Ascending aorta (tissue), 2 donors: ENCODE measurements at places on chromosomes 13 and 19.

GRCh38 chr19:17767559-17767958 is 16.3 kb downstream of the FCHO1 start:
- H3K36me3 ChIP-seq: no peaks in the 10 kb centered on the region
- H3K27me3 ChIP-seq: no peaks in the 10 kb centered on the region
- no peak overlapping the region for H3K27ac ChIP-seq
- H3K4me1 ChIP-seq: no peaks in the 10 kb centered on the region

- H3K4me3 ChIP-seq: no peak overlapping the region
- DNase-seq: no peak
- H3K36me3 ChIP-seq: no peaks in the 10 kb centered on the region
Observed at GRCh38 chr19:16778796-16779411, 50.3 kb upstream of the SIN3B start.

DNA sequence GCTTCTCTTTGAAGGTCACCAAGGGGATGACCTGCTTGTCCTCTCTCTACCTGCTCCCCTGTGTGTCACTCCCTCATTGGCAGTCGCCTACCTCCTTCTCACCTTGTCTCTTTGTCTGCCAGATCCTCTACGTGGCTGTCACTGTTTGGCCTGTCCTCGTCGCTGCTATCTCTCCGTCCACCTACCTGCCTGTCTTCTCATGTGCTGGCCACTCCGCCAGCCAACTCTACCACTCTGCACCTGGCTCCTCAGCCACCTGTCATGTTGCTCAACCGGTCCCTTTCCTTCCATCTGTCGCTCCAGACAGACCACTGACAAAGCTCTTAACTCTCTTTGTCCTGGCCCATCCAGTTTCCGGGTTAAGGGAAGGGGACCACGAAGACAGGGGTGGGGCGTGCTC is at the start of gene KLK12:
KLK12 (minus strand) TSS at position 299 of the 400 bp plus-strand sequence. CDS start 381 bp downstream, outside the sequence.
- no peak for DNase-seq
- no peaks in the 10 kb centered on the region for H3K36me3 ChIP-seq
- no peaks in the 10 kb centered on the region for H3K27me3 ChIP-seq
- no peak within 1 kb of the TSS for H3K27ac ChIP-seq

DNA sequence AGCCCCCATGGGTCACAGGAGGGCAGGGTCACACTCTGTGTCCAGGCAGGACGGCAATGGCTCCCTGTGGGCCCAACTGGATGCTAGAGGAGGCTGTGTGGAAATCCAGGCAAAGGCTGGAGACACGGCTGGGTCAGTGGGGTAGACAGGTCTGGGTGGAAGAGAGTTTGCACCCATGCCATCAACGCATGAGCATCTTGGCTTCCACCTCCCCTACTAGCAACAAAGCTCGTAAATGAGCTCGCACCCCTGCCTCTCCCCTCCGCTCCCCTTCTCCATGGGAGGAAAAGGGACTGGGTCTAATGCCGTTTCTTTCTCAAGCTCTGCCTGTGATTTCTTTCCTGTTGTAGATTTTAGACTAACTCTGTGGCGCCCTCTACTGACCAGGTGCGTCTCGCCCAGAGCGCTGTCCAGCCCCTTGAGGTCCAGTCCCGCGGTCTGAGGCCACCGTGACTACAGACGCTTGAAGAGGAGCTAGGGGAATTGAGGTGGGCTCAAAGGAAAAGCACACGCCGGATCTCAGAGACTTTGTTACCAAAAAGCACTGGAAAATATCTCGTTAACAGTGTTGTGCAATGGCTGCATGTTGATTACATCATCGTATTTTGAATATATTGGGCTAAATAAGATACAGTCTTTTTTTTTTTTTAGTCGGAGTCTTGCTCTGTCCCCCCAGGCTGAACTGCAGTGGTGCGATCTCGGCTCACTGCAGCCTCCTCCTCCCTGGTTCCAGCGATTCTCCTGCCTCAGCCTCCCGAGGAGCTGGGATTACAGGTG is 50.7 kb upstream of the USP29 start:
- no peak overlapping the region for H3K27ac ChIP-seq
- H3K4me3 ChIP-seq: no peak overlapping the region
- no peaks in the 10 kb centered on the region for H3K4me1 ChIP-seq
- no peaks in the 10 kb centered on the region for H3K27me3 ChIP-seq
- no peaks in the 10 kb centered on the region for H3K36me3 ChIP-seq

DNA sequence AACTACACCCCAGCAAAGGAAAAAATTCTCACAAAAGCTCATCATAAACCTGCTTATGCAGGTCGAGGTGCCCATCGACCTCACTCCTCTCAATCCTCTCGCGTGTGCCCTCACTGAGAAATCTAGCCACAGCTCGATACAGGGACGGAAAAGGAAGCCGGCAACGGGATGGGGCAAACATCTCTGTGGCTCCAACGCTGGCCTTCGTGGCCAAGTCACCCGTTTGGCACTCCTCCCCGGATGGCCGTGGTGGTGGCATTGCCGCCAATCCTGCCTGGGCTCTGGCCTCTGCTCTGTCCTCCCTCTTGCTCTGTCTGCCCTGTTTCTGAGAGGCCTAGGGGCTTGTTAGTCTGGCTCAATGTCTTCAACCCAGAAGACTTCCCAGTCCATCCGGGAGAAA is 41.2 kb downstream of the ZNF146 start:
- no peak overlapping the region for H3K4me3 ChIP-seq
- no peaks in the 10 kb centered on the region for H3K36me3 ChIP-seq
- no peaks in the 10 kb centered on the region for H3K27me3 ChIP-seq
- H3K27ac ChIP-seq: no peak overlapping the region
- no peaks in the 10 kb centered on the region for H3K4me1 ChIP-seq

- H3K4me3 ChIP-seq: no peak overlapping the region
- no peaks in the 10 kb centered on the region for H3K27me3 ChIP-seq
- DNase-seq: peak; percentile 43
- peaks cover 23% of the 10 kb centered on the region for H3K4me1 ChIP-seq
- peaks cover 22% of the 10 kb centered on the region for H3K36me3 ChIP-seq
Observed at GRCh38 chr13:32261567-32261966, 53.6 kb downstream of the ZAR1L start.

DNA sequence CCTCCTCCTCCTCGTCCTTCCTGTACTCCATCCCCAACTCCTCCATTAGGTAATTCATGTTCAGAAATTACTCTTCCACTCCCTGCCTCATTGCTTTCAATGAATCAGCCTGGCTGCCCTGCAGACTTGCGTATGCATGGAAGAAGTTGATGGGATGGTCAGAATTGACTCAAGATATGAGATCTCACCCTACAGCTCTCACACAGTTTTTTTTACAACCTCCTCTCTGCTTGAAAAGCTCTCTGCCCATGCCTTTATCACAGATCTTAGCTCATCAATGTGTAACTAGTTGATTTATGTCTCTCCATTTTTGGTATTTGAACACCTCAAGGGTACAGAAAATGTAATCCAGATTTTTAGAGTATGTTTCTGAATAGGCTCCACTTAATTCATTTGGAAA is 506.9 kb downstream of the TBC1D4 start:
- H3K4me1 ChIP-seq: no peaks in the 10 kb centered on the region
- no peak for DNase-seq
- no peak overlapping the region for H3K4me3 ChIP-seq
- no peak overlapping the region for H3K27ac ChIP-seq

GRCh38 chr19:12555456-12555930 is 4.2 kb upstream of the ZNF564 start:
- H3K4me3 ChIP-seq: no peak overlapping the region
- DNase-seq: no peak
- H3K4me1 ChIP-seq: peaks cover 5% of the 10 kb centered on the region
- no peaks in the 10 kb centered on the region for H3K27me3 ChIP-seq

GRCh38 chr19:5086230-5086629 is 117.3 kb downstream of the KDM4B start:
- H3K4me1 ChIP-seq: peaks cover 3% of the 10 kb centered on the region
- no peaks in the 10 kb centered on the region for H3K27me3 ChIP-seq
- H3K36me3 ChIP-seq: peaks cover 38% of the 10 kb centered on the region

DNA sequence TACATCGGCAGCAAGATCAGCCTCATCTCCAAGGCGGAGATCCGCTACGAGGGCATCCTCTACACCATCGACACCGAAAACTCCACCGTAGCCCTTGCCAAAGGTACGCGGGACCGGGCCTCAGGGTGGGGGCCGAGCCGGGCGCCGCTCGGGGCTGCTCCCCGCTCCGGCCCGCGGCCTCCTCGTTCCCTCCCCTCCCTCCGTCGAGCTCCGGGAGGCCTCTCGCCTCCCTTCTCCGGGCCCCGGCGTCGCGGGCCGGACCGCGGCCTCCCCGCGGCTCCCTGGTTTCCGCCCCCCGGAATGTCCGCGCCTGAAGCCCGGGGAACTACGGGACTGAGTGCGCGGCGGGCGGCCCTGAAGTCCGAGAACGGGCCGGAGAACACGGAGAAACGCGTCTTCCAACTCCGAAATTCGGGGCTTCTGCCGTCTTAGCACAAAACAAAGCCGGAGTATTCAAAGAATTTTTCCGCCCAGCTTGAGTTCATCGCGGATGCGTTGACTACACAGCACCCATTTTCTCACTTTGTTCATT is 423 bp downstream of the LSM14A start:
- H3K27ac ChIP-seq: peak overlapping the region; percentile 99
- no peak for DNase-seq
- H3K36me3 ChIP-seq: no peaks in the 10 kb centered on the region
- H3K27me3 ChIP-seq: no peaks in the 10 kb centered on the region
- peaks cover 44% of the 10 kb centered on the region for H3K4me1 ChIP-seq
- H3K4me3 ChIP-seq: peak overlapping the region; percentile 91

DNA sequence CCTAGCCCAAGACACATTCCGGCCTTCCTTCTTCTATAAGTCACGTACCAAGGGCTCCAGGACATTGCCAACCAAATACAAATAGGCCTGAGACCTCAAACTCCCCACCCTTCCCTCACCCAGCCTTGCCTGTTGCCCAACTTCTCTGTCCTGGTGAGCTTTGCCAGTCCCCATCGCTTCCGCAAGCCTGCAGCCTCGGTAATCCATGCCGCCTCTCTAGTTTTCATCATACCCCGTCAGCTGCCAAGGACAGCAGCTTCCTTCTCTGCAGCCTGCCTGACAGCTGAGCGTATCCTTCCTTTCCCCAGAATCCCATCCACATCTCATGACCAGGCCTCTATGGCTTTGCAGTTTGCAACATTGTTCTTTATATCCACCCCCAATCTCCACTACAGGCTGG is 36.6 kb upstream of the POMP start:
- no peaks in the 10 kb centered on the region for H3K27me3 ChIP-seq
- H3K27ac ChIP-seq: no peak overlapping the region
- no peak overlapping the region for H3K4me3 ChIP-seq
- H3K4me1 ChIP-seq: no peaks in the 10 kb centered on the region

GRCh38 chr19:37932985-37933936 is 26.3 kb downstream of the SIPA1L3 start:
- no peaks in the 10 kb centered on the region for H3K36me3 ChIP-seq
- no peak overlapping the region for H3K4me3 ChIP-seq
- DNase-seq: no peak
- no peaks in the 10 kb centered on the region for H3K27me3 ChIP-seq
- no peak overlapping the region for H3K27ac ChIP-seq
- peaks cover 9% of the 10 kb centered on the region for H3K4me1 ChIP-seq

DNA sequence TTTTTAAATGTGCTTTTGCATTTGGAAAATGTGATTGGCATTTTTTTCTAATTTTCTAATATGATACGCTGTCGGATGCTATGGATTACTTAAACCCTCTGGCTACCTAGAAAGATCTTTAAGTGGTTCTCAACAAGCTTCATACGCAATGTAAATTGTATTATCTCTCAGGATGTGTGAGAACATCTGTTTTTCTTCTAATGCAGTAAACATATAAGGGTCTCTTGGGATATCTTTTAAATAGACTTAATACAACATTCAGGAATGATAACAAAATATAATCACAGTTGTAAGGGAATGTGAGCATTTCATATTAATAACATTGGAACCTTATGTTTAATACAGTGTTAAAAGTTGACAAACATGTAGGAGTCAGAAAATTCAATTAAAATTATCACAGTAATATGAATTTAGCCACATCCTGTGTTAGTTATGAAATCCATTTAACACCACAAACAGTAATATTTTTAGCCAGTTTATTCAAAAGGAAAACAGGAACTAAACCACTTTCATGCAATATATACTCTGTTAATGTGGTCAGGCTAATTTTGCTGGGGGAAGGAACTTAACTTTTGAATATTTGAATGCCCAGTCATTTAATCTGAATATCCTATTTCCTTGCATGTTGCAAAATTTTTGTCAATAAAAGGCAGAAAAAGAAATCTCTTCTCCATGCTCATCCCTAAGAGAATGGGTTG is 15.0 kb upstream of the ALOX5AP start:
- H3K27ac ChIP-seq: no peak overlapping the region
- no peak overlapping the region for H3K4me3 ChIP-seq
- DNase-seq: no peak
- no peaks in the 10 kb centered on the region for H3K4me1 ChIP-seq
- H3K36me3 ChIP-seq: no peaks in the 10 kb centered on the region

GRCh38 chr13:110576736-110577476 is 15.4 kb upstream of the RAB20 start:
- H3K27me3 ChIP-seq: no peaks in the 10 kb centered on the region
- no peak overlapping the region for H3K4me3 ChIP-seq
- no peaks in the 10 kb centered on the region for H3K36me3 ChIP-seq
- H3K4me1 ChIP-seq: peaks cover 2% of the 10 kb centered on the region

DNA sequence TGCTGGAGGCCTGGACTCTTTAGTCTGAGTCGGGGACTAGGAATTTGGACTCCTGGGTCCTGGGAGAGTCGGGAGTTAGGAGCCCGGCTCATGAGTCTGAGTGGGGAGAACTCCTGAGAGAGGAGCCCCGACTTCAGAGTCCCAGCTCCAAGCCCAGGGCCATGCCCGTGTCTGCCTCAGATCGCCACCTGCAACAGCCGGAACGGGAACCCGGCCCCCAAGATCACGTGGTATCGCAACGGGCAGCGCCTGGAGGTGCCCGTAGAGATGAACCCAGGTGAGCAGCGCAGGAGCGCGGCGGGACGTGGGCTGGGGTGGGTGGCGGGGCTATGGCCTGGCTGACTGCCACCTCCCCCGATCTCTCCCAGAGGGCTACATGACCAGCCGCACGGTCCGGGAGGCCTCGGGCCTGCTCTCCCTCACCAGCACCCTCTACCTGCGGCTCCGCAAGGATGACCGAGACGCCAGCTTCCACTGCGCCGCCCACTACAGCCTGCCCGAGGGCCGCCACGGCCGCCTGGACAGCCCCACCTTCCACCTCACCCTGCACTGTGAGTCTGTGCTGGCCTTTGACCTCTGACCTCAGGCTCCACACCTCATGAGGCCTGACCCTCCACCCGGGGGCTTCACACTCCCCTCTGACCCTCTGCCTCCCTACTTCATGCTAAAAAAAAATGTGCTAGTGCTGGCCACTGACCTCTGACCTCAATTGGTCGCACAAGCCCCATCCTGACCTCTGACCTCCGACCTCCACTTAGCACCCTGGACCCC is 4.4 kb downstream of the BCAM start:
- H3K36me3 ChIP-seq: peaks cover 36% of the 10 kb centered on the region
- no peak overlapping the region for H3K4me3 ChIP-seq
- H3K4me1 ChIP-seq: peaks cover 37% of the 10 kb centered on the region

DNA sequence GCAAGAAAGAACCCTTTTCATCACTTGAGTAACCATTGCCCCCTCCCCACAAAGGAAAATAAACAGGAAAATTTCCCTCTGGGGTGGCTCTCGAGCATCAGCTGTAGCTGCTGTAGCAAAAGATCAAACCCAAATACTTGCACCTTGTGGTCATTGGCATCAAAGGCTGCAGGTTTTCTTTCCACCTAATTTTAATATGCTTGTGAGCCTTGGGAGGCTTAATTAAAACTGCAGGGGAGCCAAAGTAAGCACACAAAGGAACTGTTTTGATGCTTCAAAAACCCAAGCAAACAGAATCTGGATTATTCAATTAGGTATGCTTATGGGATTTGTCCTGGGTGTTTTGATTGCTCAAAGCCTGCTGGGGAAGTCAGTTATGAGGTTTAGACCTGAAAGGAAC is 119.5 kb downstream of the SHISA2 start:
- no peak for DNase-seq
- no peaks in the 10 kb centered on the region for H3K4me1 ChIP-seq

GRCh38 chr19:29598496-29598895 is 7.6 kb upstream of the POP4 start:
- no peak overlapping the region for H3K27ac ChIP-seq
- H3K36me3 ChIP-seq: no peaks in the 10 kb centered on the region
- no peak for DNase-seq
- no peaks in the 10 kb centered on the region for H3K27me3 ChIP-seq
